ENCODE measurements at places on chromosomes 3 and 15. TPM values are rescaled to one million over a fixed set of nuclear protein-coding genes. Genes with fewer than 3 reads are reported as not detected.

DNA sequence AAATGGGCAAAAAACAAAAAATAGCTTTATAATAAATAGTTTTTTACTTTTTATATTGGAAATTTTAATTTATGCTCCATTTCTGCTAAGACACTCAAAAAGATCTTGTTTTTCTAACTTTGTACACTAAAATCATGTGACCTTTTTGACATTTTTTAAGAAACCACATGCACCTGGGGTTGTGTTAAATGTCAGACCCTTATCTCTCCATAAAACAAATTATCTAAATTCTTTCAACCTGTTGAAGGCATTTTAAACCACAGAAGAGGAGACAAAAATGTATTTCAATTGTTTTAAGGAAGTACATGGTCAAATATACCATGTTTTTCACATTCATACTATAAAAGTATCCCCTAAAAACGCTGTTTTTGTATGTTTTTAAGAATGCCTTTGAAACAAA lies 29.2 kb downstream of the IFT80 start:
- DNase-seq: no peak

The CDHR4 gene
- polyA plus RNA-seq: 0.12 TPM

- no peak for DNase-seq
Observed at GRCh38 chr3:140532793-140533330, 145.0 kb upstream of the TRIM42 start.

DNA sequence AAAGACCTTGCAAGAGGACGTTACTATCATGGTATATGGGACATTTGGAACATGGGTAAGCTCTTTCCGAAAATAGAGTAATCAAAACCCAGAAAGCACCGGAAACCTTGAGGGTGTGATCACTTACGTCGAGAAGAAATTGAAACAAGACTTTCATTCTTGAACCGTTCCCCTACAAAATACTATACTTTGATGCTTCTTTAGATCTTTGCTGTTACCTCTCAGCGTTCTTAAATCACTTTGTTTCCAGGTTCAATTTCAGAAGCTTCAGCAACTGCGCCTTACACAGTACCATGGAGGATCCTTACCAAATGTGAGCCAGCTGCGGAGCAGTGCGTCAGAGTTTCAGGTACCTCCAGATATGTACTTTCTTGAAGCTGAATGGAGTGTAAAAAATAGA lies 10.1 kb downstream of the CRTC3 start:
- DNase-seq: no peak

GRCh38 chr3:159800434-159801155 lies 188.0 kb upstream of the IL12A start:
- DNase-seq: no peak

DNA sequence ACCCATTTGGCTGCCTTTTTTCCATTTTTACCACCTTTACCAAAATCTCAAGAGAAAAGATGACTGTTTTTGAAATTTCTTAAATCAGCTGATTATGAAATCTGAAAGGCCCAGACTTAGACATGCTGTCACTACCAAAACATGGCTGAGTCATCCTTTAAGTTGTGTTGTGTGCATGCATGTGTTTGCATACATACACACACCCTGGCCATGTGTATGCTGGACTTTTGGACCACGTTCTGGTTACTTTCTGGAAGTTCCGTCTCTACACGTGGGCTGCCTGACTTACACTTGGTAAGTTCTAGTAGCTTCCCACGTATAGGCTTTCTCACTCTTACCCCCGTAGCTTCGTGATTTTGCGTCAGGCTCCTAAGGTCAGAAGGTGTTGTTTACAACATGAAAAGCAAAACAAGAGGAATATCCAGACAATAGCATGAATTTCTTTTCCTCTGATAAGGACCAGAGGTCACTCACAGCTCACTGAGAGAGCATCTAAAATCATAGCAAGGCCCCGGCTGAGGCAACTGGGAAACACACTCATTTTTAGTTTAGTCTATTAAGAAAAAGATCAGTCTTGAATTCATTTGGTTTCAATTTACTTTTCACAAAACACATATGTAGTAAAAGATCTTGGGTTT lies 62.4 kb downstream of the COL8A1 start:
- DNase-seq: no peak

DNA sequence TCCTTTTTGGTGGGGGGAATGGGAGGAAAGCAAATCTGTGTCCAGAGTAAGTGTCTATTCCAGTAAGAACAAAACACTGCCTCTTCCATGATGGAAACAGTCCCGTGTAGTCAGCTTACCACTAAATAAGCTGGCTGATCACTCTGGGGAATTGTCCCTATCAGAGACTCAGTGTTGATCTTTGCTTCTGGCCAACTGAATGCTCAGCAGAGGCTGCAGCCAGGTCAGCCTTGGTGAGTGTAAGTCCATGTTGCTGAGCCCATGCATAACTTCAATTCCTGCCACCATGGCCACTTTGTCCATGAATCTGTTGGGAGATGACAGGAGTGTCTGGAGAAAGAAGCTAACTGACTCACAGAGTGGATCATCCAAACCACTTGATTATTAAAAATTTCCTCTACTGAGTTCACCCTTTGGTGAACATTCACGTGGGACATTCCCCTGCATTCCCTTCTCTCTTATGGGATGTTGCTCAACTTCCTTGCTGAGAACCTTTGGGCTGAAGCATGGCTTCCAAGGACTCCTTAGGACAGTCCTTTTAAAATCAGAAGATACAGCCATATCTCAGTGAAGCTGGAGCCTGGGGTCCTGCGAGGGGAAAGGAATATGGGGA lies 33.9 kb upstream of the XCR1 start:
- DNase-seq: no peak

Measured in left renal pelvis (tissue), 4 donors.